ENCODE measurements at places on chromosomes 2 and 18. TPM values are rescaled to one million over a fixed set of nuclear protein-coding genes. Genes with fewer than 3 reads are reported as not detected.

DNA sequence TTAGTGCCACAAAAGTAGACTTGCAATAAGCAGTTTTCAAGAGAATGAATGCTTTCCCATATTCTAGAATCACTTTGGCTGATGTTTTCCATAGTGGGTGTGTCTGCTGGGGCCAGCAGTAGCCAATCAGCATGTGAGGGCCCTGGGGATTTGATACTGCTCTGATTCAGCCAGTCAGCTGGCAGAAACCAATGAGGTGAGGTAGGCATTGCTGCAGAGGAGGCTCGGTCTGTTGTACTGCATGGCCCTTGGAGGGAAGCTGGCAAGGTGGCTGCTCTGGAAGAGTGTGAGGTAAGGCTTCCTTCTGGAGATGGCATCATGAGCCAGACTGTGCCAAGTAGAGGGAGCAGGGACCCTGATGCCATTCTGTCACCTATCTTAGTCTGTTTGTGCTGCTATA is 22.7 kb downstream of the TMEM87B start:
- H3K36me3 ChIP-seq = peaks cover 14% of the 10 kb centered on the region
- no peak overlapping the region for H3K4me3 ChIP-seq
- H3K27me3 ChIP-seq = no peaks in the 10 kb centered on the region
- no peak for DNase-seq

DNA sequence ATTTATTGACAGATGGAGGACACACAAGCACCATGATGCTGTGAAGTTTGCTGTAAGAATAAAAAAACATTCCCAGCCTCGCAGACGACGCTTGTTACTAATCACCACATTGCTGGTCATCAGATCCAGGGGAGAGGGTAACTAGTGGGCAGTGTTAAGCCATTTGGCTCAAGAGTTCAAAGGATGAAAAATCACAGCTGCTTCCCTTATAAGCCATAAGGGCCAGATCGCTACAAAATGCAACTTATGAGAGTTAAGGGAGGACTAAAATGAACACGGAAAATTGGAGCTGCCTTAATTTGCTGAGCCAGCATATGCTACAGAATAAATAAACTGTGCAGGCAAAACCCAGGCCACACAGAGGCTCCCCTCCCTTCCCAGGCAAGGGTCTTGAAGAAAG is 522.6 kb downstream of the TDRD15 start:
- H3K36me3 ChIP-seq = no peaks in the 10 kb centered on the region
- H3K27me3 ChIP-seq = no peaks in the 10 kb centered on the region
- DNase-seq = peak; percentile 23
- H3K4me1 ChIP-seq = no peaks in the 10 kb centered on the region

DNA sequence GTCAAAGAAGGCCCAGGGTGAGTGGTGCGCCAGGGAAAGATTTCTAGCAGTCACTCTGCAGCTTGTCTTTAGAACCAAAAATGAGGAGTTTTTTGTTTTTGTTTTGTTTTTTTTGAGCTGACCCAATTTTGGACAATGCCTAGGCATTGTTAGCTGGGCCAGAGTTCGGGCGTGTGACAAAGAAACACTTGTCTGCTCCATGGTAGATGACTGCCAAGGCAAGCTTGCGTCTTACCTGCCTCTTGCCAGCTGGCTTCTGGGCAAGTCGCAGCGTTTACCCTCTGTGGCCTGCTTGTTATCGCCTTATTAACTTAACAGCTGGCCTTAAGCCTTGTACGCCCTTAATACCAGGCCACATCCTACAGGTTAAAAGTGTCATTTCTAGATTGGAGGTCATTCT is 114.3 kb downstream of the GALNT1 start:
- H3K36me3 ChIP-seq = peaks cover 38% of the 10 kb centered on the region
- H3K27ac ChIP-seq = no peak overlapping the region
- no peak overlapping the region for H3K4me3 ChIP-seq
- DNase-seq = peak; percentile 82
- H3K27me3 ChIP-seq = no peaks in the 10 kb centered on the region

GRCh38 chr2:54213082-54213481 is 42.9 kb downstream of the TSPYL6 start:
- H3K4me3 ChIP-seq = no peak overlapping the region
- H3K27me3 ChIP-seq = no peaks in the 10 kb centered on the region
- no peak for DNase-seq
- peaks cover 17% of the 10 kb centered on the region for H3K4me1 ChIP-seq

DNA sequence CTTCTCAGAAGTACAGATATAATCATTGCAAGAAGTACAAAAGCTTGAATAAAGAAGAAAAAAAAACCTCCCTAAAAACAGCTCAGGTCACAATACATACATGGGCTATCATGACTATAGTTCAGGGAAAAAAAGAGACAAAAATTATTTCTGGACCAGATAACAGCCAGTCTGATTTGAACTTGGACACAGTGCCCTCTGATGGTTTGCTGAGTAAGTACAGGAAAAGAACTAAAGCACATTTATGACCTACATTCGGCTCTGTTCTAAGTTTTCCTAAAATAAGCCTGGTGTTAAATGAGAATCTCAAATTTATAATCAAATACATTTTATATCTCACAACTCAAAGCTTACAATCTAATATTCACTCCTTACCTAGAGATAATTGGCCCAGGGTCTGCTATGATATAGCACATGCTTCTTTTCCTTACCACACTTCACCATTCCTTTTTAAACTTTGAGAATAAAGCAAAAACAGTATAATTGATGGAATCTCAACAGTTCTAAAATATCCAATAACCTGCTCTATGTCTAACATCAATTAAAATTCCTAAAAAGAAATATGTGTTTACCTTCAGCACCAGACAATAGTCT is 81.1 kb downstream of the RAPH1 start:
- peaks cover 70% of the 10 kb centered on the region for H3K36me3 ChIP-seq
- no peaks in the 10 kb centered on the region for H3K4me1 ChIP-seq
- no peak overlapping the region for H3K27ac ChIP-seq
- no peak for DNase-seq
- H3K4me3 ChIP-seq = no peak overlapping the region

DNA sequence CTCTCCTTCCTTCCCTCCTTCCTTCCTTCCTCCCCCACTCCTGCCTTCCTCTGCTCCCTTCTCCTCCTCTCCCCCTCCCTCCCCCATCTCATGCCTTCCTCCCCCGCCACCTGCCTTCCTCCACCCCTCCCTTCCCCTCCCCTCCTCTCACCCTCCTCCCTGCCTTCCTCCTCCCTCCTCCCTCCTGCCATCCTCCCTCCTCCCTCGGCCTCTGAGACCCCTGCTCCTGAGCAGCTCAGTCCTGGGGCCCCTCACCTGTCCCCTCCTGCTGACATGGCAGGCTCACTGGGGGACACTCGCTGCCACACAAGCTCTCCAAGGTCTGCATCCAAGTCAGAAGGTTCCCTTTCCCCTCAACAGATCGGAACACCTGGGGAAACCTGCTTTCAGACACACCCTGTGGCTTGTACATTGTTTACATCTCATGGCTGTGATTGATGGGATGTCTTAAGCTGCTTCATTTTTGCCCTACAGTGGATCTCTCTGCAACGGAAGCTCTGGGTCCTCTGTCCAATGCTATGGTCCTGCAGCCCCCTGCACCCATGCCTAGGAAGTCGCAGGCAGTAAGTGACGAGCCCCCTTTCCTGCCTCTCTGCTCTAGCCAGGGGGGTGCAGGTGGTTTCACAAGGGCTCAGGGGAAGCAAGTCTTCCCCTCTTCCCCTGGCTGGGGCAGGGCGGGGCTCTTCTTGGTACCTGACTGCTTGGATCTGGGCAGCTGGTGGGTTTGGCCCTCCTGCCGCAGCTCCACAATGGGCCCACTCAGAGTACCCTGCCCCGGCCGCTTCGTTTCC is 22.9 kb downstream of the ITGB1BP1 start:
- DNase-seq = peak; percentile 47
- H3K27ac ChIP-seq = no peak overlapping the region
- no peaks in the 10 kb centered on the region for H3K27me3 ChIP-seq
- peaks cover 9% of the 10 kb centered on the region for H3K4me1 ChIP-seq
- peaks cover 80% of the 10 kb centered on the region for H3K36me3 ChIP-seq
- H3K4me3 ChIP-seq = no peak overlapping the region

GRCh38 chr2:217784996-217785543 is 217.7 kb downstream of the TNS1 start:
- no peaks in the 10 kb centered on the region for H3K36me3 ChIP-seq
- no peaks in the 10 kb centered on the region for H3K4me1 ChIP-seq
- H3K27ac ChIP-seq = no peak overlapping the region
- no peak for DNase-seq
- H3K4me3 ChIP-seq = no peak overlapping the region

GRCh38 chr2:169771612-169772011 is 27.1 kb upstream of the SSB start:
- H3K27ac ChIP-seq = no peak overlapping the region
- DNase-seq = no peak
- no peak overlapping the region for H3K4me3 ChIP-seq
- H3K4me1 ChIP-seq = peaks cover 4% of the 10 kb centered on the region
- H3K27me3 ChIP-seq = no peaks in the 10 kb centered on the region

DNA sequence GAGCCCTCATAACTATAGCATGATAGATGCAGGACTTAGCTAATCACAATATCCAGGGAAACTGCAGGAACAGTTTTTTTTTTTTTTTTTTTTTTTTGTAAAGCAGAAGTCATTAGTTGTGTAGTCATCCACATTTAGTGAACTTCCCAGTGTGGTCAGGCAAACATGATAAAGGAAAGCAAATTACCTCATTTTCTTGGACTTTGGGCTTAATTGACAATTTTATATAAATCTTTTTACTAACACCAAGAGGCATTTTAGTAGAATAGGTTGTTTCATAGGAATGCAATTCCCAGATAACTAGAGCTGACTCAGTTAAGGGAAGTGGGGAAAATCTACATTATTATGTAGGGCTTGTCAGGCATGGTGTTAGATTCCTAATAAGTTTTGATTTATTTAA is 142.7 kb upstream of the GCFC2 start:
- H3K36me3 ChIP-seq = no peaks in the 10 kb centered on the region
- H3K27me3 ChIP-seq = no peaks in the 10 kb centered on the region
- H3K4me3 ChIP-seq = no peak overlapping the region
- H3K27ac ChIP-seq = no peak overlapping the region

GRCh38 chr18:63141778-63142176 is 177.8 kb downstream of the BCL2 start:
- H3K27me3 ChIP-seq = no peaks in the 10 kb centered on the region
- no peak overlapping the region for H3K4me3 ChIP-seq
- no peak overlapping the region for H3K27ac ChIP-seq
- DNase-seq = no peak
- H3K36me3 ChIP-seq = no peaks in the 10 kb centered on the region

DNA sequence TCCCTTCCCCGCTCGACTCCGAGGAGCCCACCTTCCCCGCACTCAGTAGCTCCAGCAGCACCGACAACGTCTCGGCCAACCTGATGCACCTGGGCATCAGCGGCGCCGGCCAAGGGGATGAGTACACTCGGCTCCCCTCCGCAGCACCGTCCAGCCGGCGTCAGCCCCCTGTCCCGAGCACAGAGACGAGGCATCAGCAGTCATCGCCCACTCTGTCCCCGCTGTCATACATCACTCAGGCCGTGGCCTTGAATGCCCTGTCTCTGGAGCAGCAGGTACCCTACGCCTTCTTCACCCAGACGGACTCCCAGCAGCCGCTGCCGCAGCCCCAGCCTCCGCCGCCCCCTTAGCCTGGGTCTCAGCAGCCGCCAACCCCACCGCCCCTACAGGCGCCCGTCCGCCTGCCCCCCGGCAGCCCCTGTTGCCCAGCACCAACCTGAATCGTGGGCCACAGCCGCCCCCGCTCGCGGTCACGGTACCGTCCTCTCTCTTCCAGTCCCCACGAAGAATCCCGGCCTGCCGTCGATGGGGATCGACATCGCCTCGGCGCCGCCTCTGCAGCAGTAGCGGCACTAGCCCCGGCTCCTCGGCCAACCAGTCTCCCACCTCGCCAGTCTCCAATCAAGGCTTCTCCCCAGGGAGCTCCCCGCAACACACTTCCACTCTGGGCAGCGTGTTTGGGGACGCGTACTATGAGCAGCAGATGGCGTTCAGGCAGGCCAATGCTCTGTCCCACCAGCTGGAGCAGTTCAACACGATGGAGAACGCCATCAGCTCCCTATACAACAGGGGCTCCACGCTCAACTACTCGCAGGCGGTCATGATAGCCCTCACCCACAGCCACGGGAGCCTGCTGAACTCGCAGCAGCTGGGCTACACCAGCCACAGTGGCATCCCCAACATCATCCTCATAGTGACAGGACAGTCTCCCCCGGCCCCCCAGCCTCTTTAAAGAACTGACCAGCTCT is 1195.9 kb upstream of the CHAC2 start:
- H3K4me3 ChIP-seq = no peak overlapping the region
- no peaks in the 10 kb centered on the region for H3K4me1 ChIP-seq
- DNase-seq = no peak
- no peaks in the 10 kb centered on the region for H3K27me3 ChIP-seq
- no peaks in the 10 kb centered on the region for H3K36me3 ChIP-seq

Gene HOXD8
- total RNA-seq = not detected

Gene EMILIN2
- total RNA-seq = 10.8 TPM

Gene MTIF2
- total RNA-seq = 7.1 TPM
